T-helper 1 cell (primary cell): ENCODE measurements at places on chromosomes 4 and X.

DNA sequence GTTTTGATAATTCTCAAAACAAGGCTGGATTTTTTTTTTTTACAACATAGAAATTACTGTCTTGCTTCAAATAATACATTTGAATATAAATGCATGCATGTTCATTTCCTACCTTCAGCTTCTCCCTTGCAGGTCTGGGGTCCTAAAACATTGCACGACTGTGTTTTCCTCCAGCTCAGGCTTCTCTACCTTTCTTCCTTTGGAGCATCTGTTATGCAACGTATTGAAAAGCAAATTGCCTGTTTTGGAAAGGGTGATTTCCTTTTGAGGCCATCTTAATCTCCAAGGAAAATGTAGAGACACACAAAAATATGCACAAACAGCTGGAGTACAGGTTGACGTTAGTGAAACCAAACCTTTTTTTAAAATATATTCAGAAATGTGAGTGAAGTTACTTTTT lies 115.6 kb upstream of the TLL1 start:
- DNase-seq = no peak

- no peak for DNase-seq
These were observed 110.2 kb downstream of the GNL3L start for GRCh38 chrX:54640103-54640690.

DNA sequence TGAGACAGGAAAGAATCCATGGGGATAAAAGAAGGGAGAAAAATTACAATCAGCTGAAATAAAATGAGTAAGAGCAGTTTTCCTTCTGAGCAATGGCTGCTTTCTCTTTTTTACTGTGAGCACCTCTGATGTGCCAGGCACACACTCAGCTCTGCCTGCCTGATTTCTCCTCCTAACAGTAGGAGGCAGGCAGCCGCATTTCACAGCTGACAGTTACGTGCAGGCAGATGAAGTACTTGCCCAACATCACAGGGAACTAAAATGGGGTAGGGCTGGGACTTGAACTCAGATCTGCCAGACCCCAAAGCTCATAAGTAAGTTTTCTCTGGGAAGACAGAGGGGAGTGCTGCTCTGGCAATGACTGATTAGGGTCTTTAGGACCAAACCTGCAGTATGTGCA lies 54.6 kb downstream of the C4orf50 start:
- no peak for DNase-seq

DNA sequence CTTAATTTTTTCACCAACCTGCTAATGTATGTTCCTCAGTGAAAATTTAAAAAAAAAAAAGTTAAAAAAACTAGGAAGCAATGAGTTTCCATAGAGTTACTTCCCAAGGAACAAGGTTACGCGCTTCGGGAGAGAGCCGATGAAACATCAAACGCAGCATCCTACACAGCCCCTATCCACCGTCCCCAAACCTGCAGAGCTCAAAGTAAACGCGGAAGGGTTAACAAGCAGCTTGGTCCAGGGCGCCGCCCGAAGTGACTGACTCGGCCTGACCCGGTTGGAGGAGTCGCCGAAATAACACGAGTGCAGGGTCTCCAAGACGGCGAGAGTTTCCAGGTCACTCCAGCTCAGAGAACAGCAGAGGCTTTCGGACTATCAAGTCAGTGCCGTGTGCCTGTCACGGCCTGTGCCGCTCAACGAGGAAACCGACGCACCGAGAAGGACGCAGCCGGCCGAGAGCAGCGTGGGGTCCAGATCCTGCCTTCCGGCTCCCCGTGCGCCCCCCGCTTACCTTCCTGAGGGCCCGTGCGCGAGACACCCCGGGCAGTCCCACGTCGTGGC lies 512 bp downstream of the NOP14 start:
- no peak for DNase-seq

DNA sequence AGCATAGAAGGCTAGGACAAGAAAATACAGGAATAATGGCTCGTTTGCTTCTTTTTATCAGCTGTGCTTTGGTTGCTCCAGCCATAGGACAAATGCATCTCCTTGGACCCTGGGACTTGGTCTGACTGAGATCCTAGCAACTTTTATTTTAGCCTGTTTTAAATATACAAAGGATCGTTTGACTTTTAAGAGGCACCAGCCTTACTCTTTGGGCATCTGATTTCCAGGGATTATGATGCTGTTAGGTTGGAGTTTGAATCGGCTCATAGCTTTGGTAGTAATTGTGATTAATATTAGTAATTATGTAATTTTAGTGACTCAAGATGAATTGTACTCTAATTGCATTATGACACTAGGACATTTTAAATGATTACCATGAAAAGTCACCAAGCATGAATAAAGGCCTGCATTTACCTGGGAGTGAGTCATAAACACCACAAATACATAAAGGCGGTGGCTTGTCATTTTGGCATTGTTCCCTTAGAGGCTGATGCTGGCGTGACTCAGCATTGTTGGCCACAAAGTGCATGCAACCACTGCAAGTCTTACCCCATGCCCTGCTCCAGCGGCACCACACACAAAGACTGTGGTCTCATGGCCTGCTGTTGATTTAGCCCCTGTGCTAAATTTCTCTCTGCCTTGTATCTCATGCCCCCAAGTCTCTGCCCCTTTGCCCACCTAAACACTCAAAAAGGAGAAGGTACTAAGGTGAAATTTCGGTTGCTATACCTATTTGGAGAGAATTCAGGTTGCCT lies 12.4 kb downstream of the GPAT3 start:
- no peak for DNase-seq

- no peak for DNase-seq
These were observed 19.6 kb upstream of the LCORL start for GRCh38 chr4:18041114-18041513.

DNA sequence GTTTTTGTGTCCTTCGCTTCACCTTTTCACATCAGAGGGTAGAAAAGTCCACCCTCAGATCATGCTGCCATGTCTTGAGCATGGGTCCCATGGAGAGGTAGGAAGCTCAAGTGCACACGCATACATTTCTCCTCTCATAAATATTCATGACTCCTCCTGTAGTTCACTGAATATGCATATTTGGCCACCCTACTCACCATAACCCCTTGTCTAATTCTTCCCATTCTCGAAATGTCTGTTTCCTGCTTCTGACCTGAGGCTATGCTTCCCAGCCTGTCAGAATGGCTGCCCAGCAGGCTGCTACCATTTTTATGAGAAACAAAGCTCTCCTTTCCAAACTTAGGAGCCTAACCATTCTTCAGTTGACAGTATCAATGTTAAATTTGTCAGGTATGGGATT lies 86.5 kb downstream of the ADRA2C start:
- DNase-seq = no peak

- DNase-seq = no peak
These were observed 56.7 kb downstream of the SPINK2 start for GRCh38 chr4:56764775-56765174.

GRCh38 chr4:158777423-158778155 lies 8.8 kb downstream of the FNIP2 start:
- no peak for DNase-seq

GRCh38 chr4:94354474-94354896 lies 11.8 kb upstream of the HPGDS start:
- DNase-seq = no peak

DNA sequence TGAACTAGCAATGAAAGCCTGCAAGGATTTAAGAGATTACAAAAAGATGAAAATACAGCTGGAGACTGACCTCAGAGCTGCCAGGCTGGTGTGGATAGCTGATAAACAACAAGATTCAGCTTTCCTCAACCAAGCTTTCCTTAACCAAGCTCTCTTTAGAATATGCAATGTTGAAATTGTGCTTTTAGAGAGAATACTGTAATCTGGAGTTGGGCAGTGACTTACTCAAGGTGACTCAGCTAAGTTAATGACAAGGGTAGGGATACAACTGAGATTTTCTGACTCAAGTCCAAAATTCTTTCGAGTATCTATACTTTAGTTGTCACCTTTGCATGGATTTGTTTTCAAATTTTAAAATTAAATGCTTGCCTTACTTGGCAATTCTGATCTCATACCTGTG lies 98.0 kb downstream of the AMMECR1 start:
- DNase-seq = no peak

DNA sequence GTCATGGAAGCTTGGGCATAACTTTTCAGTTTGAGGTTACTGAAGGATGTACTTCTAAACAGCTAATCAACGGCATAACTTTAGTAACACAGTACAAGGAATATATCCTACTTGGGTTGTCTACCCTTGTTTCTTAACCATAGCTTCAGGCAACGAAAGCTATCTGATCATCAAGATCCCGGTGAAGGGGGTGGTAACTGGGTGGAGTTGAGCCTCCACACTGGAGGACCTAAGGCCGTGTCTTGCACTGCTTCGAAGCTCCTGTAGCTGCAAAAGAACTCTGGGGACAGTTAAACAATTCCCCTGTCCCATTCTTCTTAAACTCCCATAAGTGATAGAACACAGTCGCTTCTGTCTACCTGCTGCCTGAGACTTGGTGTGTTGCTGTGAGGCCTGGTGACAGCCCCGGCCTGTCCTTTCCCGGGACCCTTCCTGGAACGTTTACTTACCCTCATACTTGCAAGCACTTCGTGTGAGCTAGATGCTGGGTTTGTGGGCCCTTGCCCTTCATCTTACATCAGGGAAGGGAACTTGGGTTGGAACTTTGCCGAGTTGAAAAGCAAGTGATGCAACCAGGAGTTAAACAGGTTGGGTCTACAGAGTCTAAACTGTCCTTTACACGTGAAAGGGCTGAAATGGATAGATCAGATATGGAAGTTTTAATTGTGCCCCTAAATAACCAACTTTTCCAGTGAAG lies 5.8 kb upstream of the WDR1 start:
- DNase-seq = no peak

GRCh38 chr4:168408620-168409019 lies 71.7 kb downstream of the DDX60L start:
- DNase-seq = no peak

GRCh38 chrX:104921584-104922205 lies 298.8 kb downstream of the TEX13A start:
- no peak for DNase-seq

GRCh38 chr4:41258783-41259182 lies 2.1 kb downstream of the UCHL1 start:
- no peak for DNase-seq

GRCh38 chr4:145230726-145231125 lies 50.3 kb upstream of the OTUD4 start:
- no peak for DNase-seq

DNA sequence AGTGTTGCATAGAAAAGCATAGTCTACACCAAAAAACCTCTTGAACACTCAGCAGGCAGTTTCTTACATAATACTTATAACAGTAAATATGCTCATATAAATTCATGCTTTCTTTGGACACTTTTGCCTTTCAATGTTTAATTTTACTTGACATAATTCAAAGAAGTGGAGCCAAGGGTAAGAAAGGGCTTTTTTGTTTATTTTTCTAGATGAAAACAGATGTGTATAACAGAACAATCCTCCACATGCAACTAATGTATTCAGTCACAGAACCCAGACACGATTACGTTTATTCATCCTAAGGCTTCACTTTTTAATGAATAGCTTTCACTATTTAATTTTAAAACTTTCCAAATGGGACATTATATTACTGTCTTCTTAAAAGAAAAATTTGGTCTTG lies 58.0 kb upstream of the PTPN13 start:
- DNase-seq = no peak

GRCh38 chr4:211033-211511 lies 86.8 kb downstream of the ZNF718 start:
- no peak for DNase-seq

GRCh38 chrX:129077424-129078170 lies 445.7 kb downstream of the SMARCA1 start:
- DNase-seq = no peak

- no peak for DNase-seq
These were observed 56.5 kb upstream of the C4orf50 start for GRCh38 chr4:6074758-6075157.

GRCh38 chrX:37755025-37755424 lies 24.8 kb upstream of the CYBB start:
- no peak for DNase-seq

- DNase-seq = no peak
These were observed 34.7 kb downstream of the LUZP4 start for GRCh38 chrX:115324194-115324593.

DNA sequence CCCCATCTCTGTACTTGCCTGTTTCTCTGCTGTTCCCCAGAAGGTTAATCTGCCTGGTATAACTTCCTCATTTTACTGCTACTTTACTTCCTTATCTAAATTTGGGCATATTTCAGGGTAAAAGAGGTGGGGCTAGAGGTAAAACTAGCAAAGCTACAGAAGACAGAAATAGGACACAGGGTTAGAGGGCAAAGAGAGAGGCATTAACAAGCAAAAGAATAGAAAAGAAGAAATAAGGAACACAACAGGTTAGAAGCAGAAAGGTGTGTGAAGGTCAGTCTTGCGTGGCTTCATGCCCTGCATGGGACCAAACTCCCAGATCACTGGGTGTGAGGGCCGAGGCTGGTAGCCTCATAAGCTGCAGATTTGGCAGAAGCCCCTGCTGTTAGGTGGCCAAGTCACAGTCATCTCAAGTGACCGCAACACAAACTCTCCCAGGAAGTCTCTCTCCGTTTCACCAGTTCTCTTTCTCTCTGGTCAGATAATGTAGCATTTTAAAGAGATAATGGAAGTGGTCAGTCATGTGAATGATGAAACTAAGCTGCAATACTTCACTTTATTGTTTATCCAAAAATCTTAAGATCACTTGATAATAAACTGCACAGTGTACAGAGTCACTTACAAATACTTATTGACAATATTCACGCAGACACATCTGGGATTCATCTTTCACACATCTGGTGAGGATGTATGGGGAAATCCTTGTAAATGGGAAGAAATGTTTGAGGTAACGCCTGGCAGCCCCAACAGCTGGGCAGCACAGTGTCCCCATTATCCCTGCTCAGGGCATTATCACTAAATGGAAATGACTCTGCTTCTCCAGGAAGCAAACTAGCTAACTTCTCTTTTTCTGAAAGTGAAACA lies 16.4 kb downstream of the TMEM154 start:
- DNase-seq = no peak

GRCh38 chr4:168480931-168481611 lies 779 bp upstream of the DDX60L start:
- peak; percentile 35 for DNase-seq

DNA sequence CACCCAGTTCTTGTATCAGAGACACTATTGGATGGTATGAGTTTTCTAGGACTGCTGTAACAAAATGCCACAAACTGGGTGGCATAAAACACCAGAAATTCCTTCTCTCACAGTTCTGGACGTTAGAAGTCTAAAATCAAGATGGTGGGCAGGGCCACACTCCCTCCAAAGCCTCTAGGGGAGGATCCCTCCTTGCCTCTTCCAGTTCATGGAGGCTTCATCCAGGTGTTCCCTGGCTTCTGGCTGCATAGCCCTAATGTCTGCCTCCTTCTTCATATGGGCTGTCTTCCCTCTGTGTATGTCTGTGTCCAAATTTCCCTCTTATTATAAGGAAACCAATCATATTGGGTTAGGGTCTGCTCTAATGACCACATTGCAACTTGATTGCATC lies 38.4 kb upstream of the RASL11B start:
- DNase-seq = no peak

DNA sequence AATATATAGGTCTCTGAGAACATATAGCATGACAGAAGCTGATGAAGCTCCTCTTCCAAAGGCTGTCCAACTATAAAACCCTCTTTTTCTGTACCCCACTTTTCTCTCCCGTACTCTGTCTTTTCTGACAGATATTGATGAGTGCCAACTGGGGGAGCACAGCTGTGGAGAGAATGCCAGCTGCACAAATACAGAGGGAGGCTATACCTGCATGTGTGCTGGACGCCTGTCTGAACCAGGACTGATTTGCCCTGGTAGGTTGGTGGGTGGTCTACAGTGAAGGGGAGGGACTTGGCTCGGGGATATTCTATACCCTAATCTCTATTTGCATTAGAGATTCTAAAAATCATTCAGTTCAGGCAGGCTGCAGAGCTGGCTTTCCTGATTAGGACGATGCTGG lies 80.4 kb downstream of the EGF start:
- no peak for DNase-seq

- no peak for DNase-seq
These were observed 47.8 kb downstream of the ACOX3 start for GRCh38 chr4:8392591-8393190.
